ENCODE measurements at places on chromosomes 2 and 18.

GRCh38 chr18:55354795-55355194 is 233.2 kb downstream of the TCF4 start:
- no peak for DNase-seq

- no peak for DNase-seq
Measured at GRCh38 chr18:28134774-28135173, 42.2 kb downstream of the CDH2 start.

DNA sequence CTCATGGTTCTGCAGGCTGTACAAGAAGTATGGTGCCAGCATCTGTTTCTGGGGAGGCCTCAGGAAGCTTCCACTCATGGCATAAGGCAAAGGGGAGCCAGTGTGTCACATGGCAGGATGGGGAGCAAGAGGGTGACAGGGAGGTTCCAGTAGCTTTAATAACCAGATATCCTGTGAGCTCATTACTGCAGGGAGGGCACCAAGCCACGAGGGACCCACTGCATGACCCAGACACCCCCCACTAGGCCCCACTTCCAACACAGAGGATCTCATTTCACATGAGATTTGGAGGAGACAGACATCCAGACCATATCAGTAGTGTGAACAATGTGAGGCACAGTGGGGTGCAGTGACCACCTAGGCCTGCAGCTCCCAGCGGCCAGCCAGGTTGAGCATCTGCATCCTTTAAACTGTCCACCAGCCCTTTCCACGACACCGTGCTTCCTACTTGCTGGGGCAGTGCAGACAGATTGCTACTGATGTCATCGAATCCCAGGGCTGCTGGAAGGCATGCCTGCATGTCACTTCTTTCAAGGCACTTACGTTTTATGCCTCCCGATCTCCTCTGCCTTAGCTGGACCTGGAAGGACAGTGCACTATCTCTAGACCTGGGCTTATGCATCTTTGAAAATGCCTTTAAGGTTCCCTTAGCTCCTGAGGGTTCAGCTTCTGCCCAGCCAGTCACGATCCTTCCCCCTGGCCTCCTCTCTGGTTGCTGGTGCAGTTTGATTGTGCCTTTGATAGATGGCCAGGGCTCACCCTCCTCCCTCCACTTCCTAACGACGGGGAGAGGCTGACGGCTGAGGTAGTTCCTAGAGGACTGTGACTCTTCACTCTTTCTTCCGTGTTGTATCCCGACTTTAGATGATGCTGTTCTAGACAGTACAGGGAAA is 174.3 kb downstream of the FAM210A start:
- DNase-seq = no peak

DNA sequence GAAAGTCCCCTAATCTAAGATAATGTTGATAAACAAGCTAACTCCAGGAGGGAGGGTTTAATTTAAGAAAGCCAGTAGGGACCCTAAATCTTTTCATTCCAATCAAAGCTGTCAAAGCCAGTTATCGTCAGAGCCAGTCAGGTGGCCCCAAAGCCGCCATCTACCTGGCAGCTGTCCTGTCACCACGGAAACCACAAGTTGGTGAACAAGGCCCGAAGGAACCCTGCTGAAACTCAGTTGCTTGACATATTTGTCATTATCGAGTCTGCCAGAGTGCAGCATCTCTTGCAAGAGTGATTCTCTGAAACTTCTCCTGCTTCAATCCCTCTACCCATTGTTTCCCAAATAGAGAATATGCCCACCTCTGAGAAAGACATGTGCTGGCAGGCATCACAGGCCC is 30.8 kb upstream of the POLE4 start:
- DNase-seq = no peak

DNA sequence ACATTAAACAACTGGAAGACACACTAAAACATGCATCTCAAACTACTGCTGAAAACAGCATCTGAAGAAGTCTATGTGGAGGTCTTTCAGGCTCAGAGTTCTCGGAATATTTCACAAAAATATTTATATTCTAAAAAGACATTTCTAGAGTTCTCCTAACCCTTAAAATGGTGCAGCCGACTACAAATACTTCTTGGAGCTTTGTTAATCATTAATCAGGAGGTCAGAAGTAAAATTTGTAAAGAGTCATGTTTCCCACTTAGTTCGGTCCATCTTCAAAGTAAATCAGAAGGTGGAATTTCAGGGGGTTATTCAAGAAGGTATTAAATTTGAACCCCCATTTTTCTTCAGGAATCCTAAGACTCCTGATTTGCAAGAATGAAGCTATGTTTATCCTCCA is 72.7 kb downstream of the FAM228A start:
- DNase-seq = no peak

DNA sequence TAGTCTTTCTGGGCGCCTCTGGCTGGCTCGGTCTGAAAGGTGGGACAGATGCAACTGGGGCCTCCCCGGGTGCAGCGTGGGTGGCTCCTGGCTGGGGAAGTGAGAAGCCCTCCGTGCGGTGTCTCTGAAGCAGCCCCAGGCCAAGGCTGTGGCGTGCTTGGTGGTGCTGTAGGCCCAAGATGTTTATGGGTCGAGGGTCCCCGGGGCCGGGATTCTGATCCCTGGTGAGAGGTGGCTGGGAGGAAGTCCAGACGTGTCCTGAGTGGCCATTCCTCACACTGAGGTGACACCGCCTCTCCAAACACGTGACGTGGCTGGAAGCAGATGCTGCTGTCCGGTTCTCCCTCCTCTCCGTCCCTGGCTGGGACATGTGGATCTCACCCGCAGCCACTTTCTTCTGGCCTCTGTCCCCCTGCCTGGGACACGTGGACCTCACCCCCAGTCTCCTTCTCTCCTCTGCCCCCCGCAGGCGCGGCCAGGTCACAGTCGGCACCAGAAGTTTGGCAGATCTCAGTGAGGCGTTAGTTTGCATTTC is 12.6 kb downstream of the RTP5 start:
- no peak for DNase-seq

DNA sequence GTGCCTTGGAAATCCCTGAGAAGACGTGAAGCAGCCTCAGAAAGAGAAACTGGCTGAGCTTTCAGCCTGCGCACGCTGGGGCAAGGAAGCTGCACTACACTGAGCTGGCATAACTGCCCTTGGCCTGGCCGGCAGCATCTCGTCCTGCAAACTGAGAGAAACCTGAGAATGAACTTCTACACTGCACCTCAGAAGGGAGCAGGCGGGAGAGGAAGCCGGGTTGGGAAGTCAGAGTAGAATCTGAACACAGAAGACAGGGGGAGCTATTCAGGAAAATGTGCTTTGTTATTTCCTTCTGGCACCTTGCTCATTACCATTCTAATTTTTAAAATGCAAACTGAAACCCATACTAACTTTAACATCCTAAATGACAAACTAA is 70.9 kb downstream of the ZEB2 start:
- DNase-seq = no peak

- no peak for DNase-seq
Measured at GRCh38 chr2:2575870-2576386, 244.9 kb upstream of the MYT1L start.

GRCh38 chr2:63013438-63013837 is 37.2 kb upstream of the OTX1 start:
- DNase-seq = no peak
